ENCODE measurements at places on chromosomes 13 and 19.

- no peak for DNase-seq
These were observed 5.5 kb upstream of the RANBP3 start for GRCh38 chr19:5983367-5983955.

- DNase-seq: no peak
These were observed 18.3 kb downstream of the CCDC97 start for GRCh38 chr19:41328157-41328841.

GRCh38 chr19:1249990-1250436 is 1.6 kb downstream of the MIDN start:
- DNase-seq: no peak

DNA sequence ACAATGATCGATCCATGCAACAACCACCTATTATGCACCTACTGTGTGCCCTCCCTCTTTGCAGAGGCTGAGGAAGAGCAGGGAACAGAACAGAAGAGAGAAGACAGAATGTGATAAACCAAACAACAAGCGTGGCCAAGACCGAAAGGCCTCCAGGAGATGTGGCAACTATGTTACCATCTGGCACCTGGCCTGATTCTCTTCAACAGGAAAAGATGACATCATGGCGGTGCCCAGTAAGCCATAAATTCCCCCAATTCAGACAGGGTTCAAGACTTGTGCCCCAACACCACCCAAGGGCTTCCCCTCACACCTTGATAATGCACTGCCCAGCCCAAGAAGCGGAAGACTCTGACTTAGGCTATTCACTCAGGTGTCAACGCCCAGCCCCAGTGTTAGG is 44.3 kb downstream of the SLC7A1 start:
- no peak for DNase-seq

GRCh38 chr13:32125221-32125689 is 93.7 kb downstream of the FRY start:
- no peak for DNase-seq

GRCh38 chr13:31850041-31850555 is 110.8 kb downstream of the RXFP2 start:
- DNase-seq: no peak

DNA sequence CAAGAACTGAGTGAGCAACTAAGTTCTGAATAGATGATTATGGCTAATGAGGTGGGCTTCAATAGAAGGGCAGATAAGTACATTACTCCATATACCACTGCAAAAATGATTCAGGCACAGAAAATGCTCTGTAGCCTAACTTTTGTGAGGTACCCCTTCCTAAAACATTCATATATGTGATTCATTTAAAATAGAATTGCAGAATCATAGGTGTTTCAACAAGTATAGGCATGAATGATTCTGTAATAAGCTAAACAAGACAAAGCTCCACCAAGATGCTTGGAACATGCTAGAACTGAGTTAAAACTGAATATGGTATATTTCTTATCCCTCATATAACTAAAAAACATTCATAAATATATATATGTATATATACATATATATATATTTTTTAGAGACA is 12.1 kb downstream of the KBTBD7 start:
- DNase-seq: no peak

DNA sequence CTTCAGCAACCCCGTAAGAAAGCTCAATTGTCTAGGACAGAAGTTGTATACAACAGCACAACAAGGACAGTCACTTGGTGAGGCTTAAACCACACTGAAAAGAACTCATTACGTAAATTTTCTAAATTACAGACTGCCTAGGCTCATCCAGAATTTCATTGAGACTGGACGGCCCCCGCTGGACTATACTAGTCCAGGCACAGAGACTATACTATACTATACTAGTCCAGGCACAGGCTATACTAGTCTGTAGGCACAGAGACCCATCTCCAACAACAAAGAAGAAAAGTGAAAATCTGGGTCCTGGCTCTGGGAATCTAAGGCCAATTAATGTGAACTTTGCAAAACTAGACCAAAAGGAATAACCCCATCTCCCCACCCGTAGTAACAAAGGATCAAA is 700 bp downstream of the ZNF816 start:
- DNase-seq: no peak

GRCh38 chr13:51066091-51066831 is 44.8 kb downstream of the C13orf42 start:
- no peak for DNase-seq

GRCh38 chr13:44259045-44260027 is 114.3 kb upstream of the SERP2 start:
- DNase-seq: peak; percentile 86

- no peak for DNase-seq
These were observed 598.1 kb downstream of the DCT start for GRCh38 chr13:93881411-93881810.

- no peak for DNase-seq
These were observed 523.0 kb upstream of the NBEA start for GRCh38 chr13:34419025-34419424.

- no peak for DNase-seq
These were observed 108.4 kb downstream of the DLEU7 start for GRCh38 chr13:50735071-50735470.

DNA sequence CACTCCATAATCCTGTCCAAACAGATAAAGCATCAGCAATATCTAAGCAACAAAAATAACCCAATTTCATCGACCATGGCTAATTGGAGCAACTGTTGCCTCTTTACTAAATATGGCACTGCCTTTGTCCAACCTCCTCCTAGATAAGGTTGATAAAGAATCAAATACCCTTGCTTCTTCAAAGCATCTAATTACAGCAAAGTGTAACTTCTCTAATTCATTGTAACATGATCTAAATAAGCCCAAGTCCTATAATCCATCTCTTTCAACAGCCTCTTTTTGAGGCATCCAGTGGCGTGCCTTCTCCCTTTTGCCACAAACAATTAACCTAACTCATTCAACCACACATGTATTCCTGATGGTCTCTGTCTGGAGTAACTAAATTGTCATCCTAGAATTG is 81.7 kb upstream of the KLHL1 start:
- DNase-seq: no peak

DNA sequence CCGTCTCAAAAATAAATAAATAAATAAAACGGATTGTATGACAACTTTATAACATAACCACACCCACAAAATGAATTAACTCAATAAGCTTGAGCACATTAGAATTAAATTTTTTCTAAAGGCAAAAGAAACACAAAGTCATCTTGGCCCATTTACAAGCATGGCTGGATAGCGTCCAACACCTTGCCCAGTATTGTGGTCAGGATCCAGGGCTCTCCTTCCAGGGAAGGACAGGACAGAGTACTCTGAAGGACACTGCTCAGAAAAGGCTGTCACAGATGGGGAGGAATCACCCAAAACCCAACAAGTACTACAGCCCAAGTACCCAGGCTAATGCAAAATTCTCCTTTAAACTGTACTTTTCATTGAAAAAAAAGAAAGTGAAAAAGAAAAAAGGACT is 27.1 kb downstream of the SUGP2 start:
- no peak for DNase-seq

DNA sequence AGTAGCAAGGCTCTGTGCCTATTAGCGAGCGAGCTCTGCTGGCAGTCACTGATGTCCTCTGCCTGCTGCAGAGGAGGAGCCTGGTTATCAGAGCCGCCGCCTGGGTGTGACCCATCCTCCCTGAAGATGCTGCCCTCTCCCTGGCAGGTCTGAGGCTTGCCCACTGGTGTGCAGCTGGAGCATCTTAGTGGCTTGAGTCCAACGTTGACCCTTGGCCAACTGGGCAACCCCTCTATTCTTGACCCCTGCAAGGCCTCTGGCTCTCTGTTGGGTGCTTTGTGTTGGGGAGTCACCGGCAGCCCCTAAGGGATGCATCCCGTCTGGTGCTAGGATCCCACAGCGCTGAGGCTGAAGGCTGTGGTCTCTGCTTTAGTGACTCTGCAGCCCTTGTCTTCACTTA is 277.9 kb upstream of the SOX1 start:
- no peak for DNase-seq

- no peak for DNase-seq
These were observed 34.2 kb downstream of the GNG7 start for GRCh38 chr19:2668175-2668763.

- DNase-seq: no peak
These were observed 48.1 kb downstream of the PSG1 start for GRCh38 chr19:42831221-42832019.

DNA sequence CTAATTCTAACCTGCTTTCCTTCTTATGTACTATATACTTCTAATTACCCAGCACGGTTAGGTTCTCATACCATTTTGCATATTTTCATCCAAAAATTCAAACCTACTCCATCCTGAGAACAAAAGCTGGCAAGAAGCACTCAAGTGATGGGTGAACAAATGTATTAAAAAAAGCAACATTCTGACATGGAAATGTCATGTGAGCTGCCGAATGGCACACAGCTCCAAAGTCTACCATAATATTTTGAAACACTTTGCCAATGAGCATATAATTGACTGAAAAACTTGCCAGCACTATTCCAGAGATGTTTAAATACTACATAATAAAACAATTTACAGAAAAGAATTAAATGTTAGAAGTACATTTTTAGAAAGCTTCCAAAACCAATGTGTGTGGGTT is 274.6 kb downstream of the ENOX1 start:
- no peak for DNase-seq

GRCh38 chr19:14786421-14786851 is 8.1 kb upstream of the ADGRE2 start:
- DNase-seq: peak; percentile 9

GRCh38 chr19:30799865-30800755 is 427.9 kb downstream of the ZNF536 start:
- no peak for DNase-seq

- DNase-seq: no peak
These were observed 43.4 kb upstream of the MAP3K10 start for GRCh38 chr19:40147693-40148347.

DNA sequence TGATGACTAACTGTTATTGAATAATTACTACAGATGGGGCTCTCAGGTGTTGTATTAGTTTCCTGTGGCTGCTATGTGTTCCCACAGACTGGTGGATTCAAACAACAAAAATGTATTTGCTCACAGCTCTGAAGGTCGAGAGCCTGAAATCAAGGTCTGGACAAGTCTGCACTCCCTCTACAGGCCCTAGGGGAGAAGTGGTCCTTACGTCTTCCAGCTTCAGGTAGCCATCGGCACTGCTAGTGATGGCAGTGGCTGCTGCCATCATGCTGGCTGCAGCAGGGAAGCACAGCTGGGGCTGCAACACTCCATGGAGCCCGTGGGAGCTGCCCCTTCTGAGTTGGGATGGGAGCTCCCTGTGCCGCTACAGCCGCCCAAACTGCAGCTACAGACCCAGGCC is 1.9 kb downstream of the TEX26 start:
- no peak for DNase-seq

- no peak for DNase-seq
These were observed 92.3 kb downstream of the COL4A1 start for GRCh38 chr13:110214637-110215036.

GRCh38 chr13:29434217-29434945 is 161.1 kb downstream of the SLC7A1 start:
- DNase-seq: peak; percentile 51

- DNase-seq: peak; percentile 85
These were observed 44.3 kb upstream of the CEACAM21 start for GRCh38 chr19:41531438-41532311.

DNA sequence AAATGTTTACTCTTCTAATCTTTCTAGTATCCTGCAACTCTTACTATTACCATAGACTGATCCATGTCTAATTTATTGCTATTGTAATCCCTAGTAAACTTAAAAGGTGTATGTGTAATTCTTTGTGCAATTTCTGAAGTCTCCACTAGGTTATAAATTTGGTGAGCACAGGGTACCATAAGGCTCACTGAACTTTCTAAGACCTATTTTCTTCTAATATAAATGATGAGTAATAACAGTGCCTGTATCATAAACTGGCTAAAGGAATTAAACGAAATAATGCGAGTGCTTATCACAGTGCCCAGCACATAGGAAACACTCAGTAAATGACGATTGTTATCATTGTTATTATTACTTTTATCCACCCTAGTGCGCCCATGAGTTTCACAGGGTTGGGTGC is 119.1 kb downstream of the KLF12 start:
- no peak for DNase-seq

DNA sequence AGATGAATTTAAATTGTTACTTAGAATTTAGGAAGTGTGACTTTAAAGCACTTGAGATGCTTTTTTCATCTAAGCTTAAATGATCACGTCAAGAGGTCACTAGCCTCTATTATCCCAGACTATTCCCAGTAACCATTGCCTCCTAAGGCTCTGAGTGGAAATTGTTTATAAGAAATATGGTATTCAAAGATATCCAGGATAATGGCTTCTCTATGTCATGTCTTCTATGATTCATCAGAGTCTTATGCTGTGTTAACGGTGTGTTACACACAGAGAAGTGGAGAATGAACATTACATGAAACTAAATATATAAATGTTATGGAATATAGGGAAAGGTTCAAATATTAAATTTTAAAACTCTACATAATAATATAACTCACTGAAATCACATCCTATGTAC is 79.8 kb upstream of the NBEA start:
- DNase-seq: no peak

DNA sequence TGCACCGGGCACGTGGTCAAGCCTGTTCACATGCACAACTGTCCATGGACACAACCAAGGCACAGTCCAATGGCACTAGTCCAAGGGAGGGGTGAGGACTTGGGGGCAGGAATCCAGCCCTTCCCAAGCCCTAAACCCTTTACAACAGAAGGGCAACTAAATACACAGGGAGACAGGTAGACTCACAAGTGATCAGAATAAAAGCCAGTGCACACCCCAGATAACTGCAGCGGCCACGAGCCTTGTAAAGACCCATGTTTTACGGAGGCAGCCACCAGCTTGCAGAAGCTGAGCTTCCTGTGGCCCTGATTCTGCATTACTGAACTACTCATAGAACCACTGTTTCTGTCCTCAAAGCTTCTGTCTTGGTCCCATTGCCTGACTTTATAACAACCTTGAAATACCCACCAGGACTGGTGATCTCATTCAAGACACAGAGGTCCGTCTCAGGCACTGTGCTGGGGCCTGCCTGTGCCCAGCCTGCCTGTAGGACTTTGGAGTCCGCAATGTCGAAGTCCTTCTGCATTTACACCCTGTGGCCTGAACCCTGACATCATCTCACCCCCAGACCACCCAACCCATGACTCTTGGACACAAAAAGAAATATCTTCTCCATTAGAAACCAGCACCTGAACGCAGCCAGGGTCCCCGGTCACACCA is 181.2 kb downstream of the COL4A1 start:
- no peak for DNase-seq

DNA sequence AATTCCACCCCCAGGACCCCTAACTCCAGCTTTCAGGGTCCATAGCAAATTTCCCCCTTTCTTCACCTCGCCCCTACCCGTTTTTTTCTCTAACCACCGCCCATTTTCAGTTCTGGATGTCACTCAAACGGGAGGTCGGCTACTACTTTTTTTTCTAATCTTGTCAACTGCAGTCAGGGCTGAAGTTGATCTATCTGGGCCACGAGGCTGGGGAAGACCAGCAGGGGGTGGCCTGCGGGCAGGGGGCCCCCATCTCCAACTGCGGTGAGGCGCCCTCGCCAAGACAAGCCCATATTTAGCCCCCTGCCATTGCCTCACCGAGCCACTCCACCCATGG is 748 bp downstream of the LHFPL6 start:
- DNase-seq: no peak

- DNase-seq: no peak
These were observed 6.7 kb downstream of the DDX39A start for GRCh38 chr19:14412324-14412995.
